ENCODE measurements at places on chromosomes 7 and 10.

- no peak for DNase-seq
These were observed 187.0 kb downstream of the PCDH15 start for GRCh38 chr10:54614072-54614471.

DNA sequence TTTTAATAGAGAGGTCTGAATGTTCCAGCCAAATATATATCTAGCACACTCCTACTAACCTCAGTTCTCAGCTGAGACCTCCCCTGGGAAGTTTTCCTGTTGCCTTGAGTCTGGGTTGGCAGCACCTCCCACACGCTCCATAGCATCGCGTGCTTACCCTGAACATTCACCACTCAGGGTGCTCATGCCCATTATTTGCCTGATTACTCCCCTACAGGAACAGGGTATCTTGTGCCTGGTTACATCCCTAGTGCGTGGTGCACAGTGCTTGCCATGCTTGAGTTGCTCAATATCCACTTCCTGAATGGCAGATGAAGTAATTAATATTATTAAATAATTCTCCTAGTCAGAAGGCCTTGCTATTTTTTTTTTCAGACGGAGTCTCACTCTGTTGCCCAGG is 269.9 kb upstream of the IMMP2L start:
- no peak for DNase-seq

- no peak for DNase-seq
These were observed 26.3 kb upstream of the PWWP2B start for GRCh38 chr10:132370426-132371340.

DNA sequence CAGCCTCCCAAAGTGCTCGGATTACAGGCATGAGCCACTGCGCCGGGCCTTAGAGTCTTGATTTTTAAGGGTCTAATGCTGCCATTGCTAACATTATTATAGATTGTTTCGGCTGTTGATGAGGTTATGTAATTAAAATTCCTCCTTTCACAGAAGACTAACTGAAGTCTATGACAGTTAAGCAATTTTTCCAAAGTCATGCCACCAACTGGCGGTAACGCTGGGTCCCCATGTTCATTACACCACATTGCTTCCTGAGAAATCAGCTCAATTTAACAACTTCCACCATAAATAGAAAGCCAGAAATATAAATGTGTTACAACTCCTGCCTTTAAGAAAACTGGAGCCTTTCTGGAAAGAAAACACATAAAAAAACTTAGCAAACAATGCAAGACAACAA is 3.5 kb downstream of the ERLIN1 start:
- DNase-seq, result no peak

- no peak for DNase-seq
These were observed 610.6 kb downstream of the ZWINT start for GRCh38 chr10:55750458-55750857.

DNA sequence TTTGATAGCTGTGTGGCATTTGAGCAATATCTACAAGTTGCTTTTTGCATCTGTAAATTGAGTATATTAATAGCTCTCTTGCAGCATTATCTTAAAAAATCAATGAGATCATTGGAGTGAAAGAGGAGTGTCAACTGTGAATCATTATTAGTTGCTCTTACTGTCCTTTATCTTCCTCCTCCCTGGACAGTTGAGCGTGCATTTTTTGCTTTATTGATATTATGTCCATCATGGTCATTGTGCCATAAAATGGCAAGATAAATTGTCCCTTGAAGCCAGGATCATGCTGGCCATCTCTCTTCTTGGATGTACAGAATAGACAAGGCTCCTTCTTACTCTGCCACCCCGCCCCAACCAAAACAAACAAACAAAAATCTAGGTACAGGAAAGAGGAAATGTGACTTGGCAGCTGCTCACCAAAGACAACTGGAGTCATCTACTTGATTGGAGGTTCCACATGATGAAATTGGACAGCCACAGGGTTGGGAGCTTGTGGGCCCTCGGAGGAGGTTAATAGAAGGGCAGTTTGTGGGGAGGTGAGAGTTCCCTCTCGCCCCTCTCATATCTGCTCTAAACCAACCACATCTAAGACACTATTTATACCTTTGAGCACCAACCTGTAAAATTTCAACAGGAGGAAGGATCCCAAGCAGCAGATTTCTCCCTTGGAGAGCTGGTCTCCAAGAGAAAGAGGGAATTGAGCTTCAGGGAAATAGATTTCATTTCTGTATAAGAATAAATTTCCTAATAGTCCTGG is 252.7 kb downstream of the SKIDA1 start:
- no peak for DNase-seq

DNA sequence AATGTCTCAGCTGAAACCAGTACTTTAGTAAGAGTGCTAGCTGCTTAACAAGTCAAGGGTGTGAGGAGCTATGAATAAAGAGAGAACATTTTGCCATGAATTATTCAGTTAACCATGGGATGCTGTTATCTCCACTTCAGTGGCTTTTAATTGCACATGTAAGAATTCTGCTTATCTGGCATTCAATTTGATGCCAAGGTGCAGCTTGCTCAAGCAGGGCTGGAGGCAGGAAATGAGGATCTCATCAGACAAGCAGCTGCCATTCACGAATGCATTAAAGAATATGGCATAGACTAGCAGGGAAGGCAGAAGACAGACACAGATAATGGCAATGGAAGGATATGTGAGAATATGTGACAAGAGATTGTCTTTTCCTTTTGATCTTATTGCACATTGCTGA is 697.8 kb downstream of the NRG3 start:
- DNase-seq, result no peak

DNA sequence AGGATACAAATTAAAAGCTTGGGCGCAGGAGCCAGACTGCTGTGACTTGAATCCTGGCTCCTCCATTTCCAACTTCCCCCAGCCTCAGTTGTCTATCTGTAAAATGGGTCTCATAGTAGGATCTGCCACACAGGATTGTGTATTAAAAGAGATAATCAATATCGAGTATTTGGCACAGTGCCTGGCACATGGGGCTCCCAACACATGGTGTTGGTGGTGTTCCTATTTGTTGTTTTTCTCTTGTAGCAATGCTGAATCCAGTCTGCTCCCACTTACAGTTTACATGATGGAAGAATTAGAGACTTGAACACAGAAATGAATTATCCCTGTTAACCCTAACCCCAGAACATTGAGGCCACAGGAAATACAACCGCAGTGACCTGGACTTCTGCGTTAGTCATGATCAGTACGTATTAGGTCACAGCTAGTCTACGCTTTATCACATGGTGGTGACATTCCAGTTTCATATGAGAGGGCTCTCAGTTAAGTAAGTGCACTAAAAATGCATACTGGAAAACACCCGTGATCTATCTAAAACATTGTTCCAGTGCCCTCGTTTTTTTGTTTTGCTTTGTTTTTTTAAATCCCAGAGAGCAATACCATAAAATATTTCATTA is 169.5 kb upstream of the KLF14 start:
- peak; percentile 94 for DNase-seq

DNA sequence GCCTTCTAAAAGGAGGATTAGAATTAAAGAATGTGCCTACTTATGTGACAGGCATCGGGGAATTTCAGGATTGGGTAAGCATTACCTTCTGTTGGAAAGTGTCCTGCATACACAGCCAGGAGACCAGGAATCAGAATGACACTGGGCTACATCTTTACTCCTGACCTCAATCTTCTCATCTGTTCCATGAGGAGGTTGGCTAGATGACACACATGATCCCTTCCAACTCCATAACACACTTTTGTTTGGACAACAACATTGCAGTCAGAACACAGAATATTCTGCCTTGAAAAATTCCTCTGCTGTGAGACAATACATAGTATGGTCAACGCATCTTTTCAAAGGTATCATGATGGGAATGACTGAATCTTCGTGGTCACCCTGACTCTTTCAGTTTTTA is 1281.2 kb upstream of the SORCS1 start:
- DNase-seq, result no peak

- DNase-seq, result no peak
These were observed 69.8 kb upstream of the PRKCQ start for GRCh38 chr10:6649903-6650302.

DNA sequence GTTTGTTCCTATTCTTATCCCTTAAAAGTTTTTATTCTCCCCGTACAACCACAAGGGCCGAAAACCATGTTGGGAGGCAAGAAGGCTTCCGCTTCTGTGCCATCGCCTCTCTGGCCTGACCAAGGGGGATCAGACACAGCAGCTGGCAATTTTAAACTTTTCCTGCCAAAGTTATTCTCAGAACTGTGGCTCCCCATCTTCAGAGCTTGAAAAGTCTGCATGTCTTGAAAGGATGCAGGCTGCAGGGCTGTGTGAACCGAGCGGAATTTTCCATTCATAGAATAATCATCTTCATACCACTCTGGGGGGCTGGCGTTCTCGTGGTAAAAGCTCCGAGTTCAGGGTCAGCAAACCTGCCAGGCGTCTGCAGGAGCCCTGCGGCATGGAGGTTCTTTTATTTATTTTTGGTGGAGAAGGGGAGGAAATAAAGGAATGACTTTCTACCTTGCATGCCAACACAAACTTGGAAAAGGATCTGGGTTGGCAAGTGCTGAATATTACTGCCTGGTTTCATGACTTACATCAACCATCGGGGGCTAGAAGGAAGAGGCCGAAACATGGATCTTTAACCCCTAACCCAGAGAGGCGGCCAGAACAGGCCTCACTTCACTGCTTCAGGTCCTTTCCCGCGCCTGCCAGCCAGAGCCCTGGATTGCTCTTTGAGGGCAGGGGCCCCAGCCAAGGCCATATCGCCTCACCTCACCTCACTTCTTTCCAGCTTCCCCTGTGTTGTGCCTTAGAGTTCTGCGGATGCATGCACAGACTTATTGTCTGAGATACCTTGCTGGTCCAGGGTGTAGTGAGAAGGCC is 3.0 kb upstream of the NANOS1 start:
- DNase-seq, result no peak

DNA sequence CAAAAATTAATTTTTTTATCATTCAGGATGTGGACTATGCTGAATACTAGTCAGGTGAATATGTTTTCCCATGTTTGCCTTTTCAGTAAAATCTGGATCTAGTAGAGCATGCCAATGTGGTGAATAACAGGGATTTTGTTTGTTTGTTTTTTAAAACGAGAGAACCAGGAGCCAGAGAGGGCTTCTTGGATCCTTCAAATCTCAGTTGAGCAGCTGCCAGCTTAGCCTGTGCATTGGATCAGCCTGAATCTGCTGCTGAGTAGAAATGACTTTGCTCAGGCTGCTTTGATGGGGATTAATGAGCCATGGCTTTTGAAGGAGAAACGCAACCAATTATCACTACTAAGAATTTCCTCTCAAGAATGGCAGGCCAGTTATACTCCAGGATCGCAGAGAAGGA is 493.8 kb downstream of the ARL4A start:
- DNase-seq, result no peak

DNA sequence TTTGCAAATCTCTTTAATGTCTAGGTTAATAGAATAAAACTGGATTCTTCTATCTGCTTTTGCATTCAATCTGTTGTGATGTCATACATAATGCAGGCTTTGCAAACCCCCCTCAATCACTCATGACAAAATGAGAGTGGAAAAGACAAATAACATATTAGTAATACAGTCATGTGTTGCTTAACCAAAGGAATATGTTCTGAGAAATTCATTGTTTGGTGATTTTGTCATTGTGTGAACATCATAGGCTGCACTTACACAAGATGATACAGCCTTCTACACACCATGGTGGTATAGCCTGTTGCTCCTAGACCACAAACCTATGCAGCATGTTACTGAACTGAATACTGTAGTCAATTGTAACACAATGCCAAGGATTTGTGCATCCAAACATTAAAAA is 87.3 kb upstream of the SEC61G start:
- DNase-seq, result no peak

DNA sequence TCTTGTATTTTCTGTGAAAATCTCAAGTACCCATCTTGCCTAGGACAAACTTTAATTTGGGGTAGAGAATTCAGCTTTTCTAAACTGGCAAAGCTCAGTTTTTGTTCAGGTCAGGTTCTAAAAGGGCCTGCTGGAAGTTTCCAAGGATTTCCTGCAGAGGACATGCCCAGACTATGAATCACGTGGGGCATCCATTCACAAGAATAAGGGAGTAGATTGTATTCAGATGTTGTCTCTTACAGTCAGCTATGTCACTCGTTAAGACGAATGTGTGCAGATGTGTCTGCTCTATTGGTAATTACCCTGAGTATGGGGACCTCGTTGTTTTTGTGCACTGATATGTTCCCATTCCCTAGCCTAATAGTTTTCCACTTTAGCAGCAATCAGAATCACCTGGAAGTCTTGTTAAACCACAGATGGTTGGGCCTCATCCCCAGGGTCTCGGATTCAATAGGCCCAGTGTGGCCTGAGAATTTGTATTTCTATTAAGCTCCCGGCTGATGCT is 81.0 kb upstream of the ITPRID1 start:
- no peak for DNase-seq

GRCh38 chr10:34938399-34938670 is 123.2 kb upstream of the PARD3 start:
- no peak for DNase-seq

GRCh38 chr10:101545898-101546297 is 42.2 kb downstream of the POLL start:
- DNase-seq, result no peak

GRCh38 chr10:61376377-61376776 is 76.8 kb downstream of the TMEM26 start:
- no peak for DNase-seq

DNA sequence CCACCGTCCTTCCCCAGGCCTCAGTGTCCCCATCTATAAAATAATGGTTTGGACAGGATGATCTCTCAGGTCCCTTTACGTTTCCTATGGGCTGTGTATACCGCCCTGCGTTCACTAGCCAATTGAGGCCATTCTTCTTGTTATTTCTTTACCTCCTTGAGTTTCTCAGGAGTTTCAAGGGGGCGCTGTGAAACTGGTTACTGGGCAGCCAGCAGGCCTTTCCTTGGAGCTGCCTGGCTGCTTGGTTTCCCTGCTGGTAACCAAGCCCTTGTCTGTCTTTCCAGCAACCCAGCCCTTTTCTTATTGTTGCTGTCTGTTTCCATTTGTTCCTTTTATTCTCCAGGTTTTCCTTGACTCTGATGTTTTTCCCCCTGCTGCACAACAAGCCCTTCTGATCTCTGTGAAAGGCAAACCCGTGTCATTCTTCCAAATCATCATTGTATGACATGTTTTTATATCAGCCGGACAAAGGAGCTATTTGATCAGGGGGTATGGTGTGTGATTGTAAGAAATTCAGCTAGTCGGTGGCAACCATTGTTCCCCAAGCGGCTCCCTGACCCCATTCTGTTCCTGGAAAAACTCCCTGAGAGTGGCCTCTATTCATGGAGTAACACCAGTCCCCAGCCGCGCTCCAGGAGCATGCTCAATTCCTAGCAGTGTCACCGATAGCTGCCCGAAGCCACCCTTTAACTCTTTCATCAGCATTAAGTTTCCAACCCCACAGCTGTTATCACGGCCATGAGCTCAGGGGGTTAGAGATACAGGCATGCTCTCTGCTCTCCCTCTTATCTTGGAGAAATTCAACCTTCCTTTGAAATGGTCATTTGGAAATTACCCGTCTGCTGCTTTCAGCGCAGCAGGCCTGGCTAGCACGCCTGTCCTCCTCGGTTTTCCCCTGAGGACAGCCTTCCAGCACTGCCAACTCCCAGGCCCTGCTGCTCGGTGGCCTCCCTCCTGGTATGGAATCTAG is 26.6 kb downstream of the FGF8 start:
- no peak for DNase-seq

GRCh38 chr10:35639021-35639727 is 2.9 kb downstream of the FZD8 start:
- DNase-seq, result no peak
